Calu3 (cell line): ENCODE measurements at places on chromosomes 7 and 10.
A peak's percentile ranks its signal among the peaks of the same experiment; 100 is the strongest.

GRCh38 chr10:4219901-4220300, 434.9 kb upstream of the KLF6 start:
- no peaks in the 10 kb centered on the region for H3K27me3 ChIP-seq
- H3K4me3 ChIP-seq: no peak overlapping the region
- H3K36me3 ChIP-seq: no peaks in the 10 kb centered on the region

DNA sequence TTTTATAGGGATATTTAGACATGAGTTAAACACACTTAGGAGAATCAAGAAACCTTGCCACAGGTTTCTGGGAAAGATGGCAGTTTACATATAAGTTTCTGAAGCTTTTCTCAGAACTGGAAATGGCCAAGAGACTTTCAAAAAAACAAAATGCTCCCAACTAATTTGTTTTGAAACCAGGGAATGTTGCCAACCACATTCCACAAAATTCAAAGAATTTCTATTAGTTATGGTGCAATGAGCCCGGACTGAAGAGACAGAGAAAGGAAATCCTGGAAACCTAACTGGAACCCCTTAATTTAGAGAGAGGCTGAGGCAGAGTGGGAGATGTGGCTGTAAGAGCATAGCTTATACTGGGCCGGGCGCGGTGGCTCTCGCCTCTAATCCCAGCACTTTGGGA, 128.5 kb downstream of the PTEN start:
- H3K36me3 ChIP-seq: no peaks in the 10 kb centered on the region
- H3K27me3 ChIP-seq: no peaks in the 10 kb centered on the region
- no peaks in the 10 kb centered on the region for H3K4me1 ChIP-seq
- no peak for DNase-seq

GRCh38 chr7:134669845-134670373, 23.3 kb downstream of the BPGM start:
- DNase-seq: peak; percentile 76
- peak overlapping the region; percentile 85 for H3K27ac ChIP-seq
- no peaks in the 10 kb centered on the region for H3K36me3 ChIP-seq
- H3K4me3 ChIP-seq: peak overlapping the region; percentile 57

DNA sequence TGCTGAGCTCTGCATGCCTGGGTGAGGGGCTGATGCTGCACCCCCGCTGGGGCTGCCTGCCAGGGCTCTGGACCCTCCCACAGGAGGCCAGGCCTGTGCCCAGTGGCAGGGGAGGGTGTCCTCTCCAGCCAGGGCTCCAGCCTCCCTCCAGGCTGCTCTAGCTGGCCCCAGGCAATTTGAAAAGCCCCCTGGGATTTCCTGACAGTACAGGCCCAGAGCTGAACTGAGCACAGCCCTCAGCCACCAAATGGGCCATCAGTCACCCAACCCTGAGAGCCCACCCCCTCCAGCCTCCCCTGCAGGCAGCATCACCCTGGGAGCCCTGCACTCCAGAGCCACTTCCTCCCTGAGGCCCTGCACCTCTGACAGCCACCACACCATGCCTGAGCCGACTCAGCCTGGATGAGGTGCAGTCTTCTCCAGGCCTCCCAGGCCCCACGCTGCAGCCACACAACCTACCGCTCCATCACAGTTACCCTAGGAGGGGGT, 101.8 kb upstream of the RET start:
- H3K27me3 ChIP-seq: peaks cover 33% of the 10 kb centered on the region
- H3K4me3 ChIP-seq: no peak overlapping the region
- no peaks in the 10 kb centered on the region for H3K36me3 ChIP-seq
- H3K4me1 ChIP-seq: no peaks in the 10 kb centered on the region

DNA sequence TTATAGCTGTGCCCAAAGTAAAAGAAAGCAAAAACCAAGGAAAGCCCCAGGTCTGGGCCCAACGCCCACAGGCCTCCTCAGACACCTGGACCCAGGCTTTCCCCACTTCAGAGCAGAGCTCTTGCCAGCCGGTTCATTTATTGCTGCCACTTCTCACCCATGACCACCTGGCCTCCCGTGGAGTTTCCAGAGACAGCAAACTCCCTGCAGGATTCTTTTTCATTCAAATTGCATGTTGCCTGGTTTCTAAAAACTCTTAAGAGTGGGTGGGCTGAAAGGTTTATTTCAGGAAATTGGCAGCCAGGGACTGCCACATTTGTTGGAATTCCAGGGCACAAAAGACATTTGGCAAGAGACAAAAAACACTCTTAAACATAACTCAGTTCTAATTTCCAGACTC, 4.7 kb downstream of the VOPP1 start:
- DNase-seq: no peak
- peaks cover 66% of the 10 kb centered on the region for H3K4me1 ChIP-seq
- peaks cover 20% of the 10 kb centered on the region for H3K36me3 ChIP-seq
- no peak overlapping the region for H3K4me3 ChIP-seq
- no peak overlapping the region for H3K27ac ChIP-seq

DNA sequence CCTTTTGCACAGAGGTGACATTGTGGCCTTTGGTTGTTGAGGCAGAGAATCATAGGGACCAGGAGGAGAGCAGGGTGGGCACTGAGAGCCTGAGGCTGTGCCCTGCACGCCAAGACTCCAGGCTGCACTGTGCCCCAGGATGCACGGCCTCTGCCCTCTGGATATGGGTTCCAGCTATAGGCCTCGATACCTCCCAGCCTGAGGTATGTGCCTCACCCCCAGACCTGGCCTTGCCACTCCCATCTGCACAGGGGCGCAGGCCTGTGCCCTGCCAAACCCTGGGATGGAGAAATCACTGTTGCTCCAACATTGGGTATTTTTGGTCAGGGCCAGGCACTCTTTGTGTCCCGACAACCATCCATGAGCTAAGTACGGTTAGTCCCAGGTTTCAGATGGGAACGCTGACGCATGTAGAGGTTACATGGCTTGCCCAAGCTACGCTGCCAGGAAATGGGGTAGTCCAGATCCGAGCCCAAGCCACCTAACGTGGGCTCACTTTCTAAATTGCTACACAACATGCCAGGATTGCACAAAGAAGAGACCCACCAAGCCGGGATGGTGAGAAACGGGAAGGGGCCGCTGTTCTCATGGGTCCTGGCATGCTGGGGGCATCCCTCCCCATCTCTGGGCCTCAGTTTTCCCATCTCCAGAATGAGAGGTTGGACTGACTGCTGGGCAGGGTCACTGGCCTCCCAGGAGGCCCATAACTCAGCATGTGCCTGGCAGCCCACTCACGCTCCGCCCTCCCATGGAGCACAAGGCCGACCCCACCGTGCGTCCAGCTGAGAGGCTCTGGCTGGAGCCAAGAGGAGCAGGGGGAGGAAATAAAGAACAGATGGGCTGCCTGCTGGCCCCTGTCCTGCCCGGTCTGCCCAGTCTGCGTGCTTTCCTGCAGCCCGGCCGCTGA, 44.2 kb downstream of the ZCCHC24 start:
- peaks cover 32% of the 10 kb centered on the region for H3K27me3 ChIP-seq
- no peak overlapping the region for H3K4me3 ChIP-seq
- H3K4me1 ChIP-seq: peaks cover 15% of the 10 kb centered on the region
- no peaks in the 10 kb centered on the region for H3K36me3 ChIP-seq

GRCh38 chr7:78438433-78438832, 639.9 kb downstream of the PHTF2 start:
- H3K27ac ChIP-seq: no peak overlapping the region
- DNase-seq: no peak
- no peaks in the 10 kb centered on the region for H3K36me3 ChIP-seq
- H3K4me1 ChIP-seq: no peaks in the 10 kb centered on the region
- no peak overlapping the region for H3K4me3 ChIP-seq
- H3K27me3 ChIP-seq: peaks cover 12% of the 10 kb centered on the region

DNA sequence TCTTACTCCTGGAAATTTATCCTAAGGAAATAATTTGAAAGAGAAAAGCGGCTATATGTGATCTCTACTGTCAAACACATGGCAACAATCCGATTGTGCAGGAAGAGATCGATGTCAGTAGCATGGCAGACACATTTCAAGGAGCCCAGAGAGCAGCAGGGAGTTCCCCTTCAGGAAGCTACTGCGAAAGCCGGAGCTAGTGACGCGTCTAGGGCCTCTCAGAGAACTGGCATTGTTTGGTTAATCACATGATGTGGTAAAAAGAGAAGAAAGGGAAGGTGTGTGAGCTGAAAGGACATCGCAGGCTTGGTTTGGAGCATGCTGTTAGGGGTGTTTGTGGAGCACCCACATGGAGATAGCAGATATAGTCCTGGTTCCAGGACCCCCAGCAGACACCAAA, 74.9 kb downstream of the BEND7 start:
- peaks cover 8% of the 10 kb centered on the region for H3K4me1 ChIP-seq
- no peaks in the 10 kb centered on the region for H3K36me3 ChIP-seq
- H3K27me3 ChIP-seq: peaks cover 16% of the 10 kb centered on the region
- no peak overlapping the region for H3K27ac ChIP-seq
- DNase-seq: peak; percentile 15
- H3K4me3 ChIP-seq: no peak overlapping the region

- no peak for DNase-seq
- H3K27me3 ChIP-seq: peaks cover 64% of the 10 kb centered on the region
- H3K4me1 ChIP-seq: no peaks in the 10 kb centered on the region
- H3K27ac ChIP-seq: no peak overlapping the region
These were observed 5.4 kb downstream of the INMT start for GRCh38 chr7:30757342-30757692.

DNA sequence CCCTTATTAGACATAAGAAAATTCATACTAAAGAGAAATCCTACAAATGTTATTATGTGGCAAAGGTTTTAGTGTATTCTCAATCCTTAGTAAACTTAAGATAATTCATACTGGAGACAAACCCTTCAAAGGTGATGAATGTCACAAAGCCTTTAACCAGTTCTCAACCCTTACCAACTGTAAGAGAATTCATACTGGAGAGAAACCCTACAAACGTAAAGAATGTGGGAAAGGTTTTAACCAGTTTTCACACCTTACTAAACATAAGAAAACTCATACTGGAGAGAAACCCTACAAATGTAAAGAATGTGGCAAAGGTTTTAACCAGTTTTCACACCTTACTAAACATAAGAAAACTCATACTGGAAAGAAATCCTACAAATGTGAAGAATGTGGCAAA, 93.2 kb downstream of the ZNF680 start:
- H3K4me3 ChIP-seq: no peak overlapping the region
- DNase-seq: no peak
- H3K4me1 ChIP-seq: no peaks in the 10 kb centered on the region
- H3K27ac ChIP-seq: no peak overlapping the region
- H3K27me3 ChIP-seq: no peaks in the 10 kb centered on the region
- H3K36me3 ChIP-seq: no peaks in the 10 kb centered on the region

- no peak for DNase-seq
- H3K27me3 ChIP-seq: peaks cover 78% of the 10 kb centered on the region
- H3K4me3 ChIP-seq: no peak overlapping the region
- H3K36me3 ChIP-seq: no peaks in the 10 kb centered on the region
- H3K4me1 ChIP-seq: no peaks in the 10 kb centered on the region
These were observed 179.4 kb upstream of the INHBA start for GRCh38 chr7:41882256-41882655.

DNA sequence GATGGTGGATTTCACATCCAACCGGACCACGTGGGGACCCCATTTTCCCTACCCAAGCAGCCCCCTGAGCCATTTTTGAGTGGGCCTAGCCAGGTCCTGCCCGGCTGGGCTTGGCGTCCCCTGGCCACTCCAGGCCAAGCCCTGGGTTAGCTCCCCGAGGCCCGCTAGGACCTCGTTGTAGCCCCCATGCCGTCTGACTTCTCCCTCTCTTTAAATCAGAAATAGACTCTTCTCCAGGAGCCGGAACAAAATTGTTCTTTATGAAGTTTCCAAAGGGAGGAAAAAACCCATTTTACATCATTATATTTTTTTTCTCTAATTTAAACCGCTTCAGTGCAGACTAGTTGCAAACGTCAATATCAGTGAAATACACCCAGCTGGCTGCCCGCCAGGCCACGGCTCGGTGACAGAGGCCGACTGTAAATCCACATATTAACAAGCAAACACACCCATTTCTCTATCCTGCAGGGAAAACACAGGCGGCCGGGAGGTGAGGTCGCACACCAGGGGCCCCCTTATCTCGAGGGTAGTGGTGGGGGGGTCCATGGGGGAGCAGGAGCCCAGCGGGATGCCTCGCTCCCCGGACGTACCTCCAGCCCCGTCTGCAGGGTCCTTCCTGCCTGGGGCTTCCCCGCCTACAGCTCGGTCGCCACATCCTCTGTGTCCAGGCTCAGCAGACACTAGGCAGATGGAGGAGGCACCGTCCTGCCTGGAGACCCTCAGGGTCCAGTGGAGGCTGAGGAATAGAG, 72.7 kb downstream of the ELFN1 start:
- H3K36me3 ChIP-seq: peaks cover 25% of the 10 kb centered on the region
- DNase-seq: peak; percentile 82
- peaks cover 32% of the 10 kb centered on the region for H3K27me3 ChIP-seq
- peak overlapping the region; percentile 63 for H3K4me3 ChIP-seq

GRCh38 chr7:91519241-91520158, 255.3 kb downstream of the FZD1 start:
- H3K27me3 ChIP-seq: no peaks in the 10 kb centered on the region
- no peaks in the 10 kb centered on the region for H3K36me3 ChIP-seq
- H3K27ac ChIP-seq: no peak overlapping the region
- H3K4me3 ChIP-seq: no peak overlapping the region
- H3K4me1 ChIP-seq: no peaks in the 10 kb centered on the region
- DNase-seq: no peak

DNA sequence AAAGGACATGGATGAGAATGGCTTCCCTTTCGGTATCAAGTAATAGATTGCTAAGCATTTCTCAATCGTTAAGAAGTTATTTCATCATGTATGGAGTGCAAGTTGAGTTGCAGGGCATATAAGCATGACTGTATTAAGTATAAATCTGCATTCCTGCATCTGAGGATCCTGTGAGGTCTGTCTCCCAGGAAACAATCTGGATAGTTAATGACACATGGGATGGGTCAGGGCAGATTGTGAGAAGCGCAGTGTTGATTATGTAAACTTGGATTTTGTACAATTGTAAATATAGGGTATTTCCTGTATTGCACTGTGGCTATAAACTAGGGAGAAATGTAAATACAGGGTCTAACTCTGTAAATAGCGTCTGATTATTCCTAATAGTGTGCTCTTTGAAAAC, 102.6 kb downstream of the PLXDC2 start:
- H3K4me3 ChIP-seq: no peak overlapping the region
- H3K4me1 ChIP-seq: no peaks in the 10 kb centered on the region
- H3K27ac ChIP-seq: no peak overlapping the region
- no peak for DNase-seq
- H3K27me3 ChIP-seq: no peaks in the 10 kb centered on the region

- no peaks in the 10 kb centered on the region for H3K27me3 ChIP-seq
- peak overlapping the region; percentile 7 for H3K27ac ChIP-seq
- no peak for DNase-seq
- no peak overlapping the region for H3K4me3 ChIP-seq
- peaks cover 25% of the 10 kb centered on the region for H3K36me3 ChIP-seq
- H3K4me1 ChIP-seq: peaks cover 73% of the 10 kb centered on the region
These were observed 178.1 kb downstream of the AVL9 start for GRCh38 chr7:32673275-32673983.

GRCh38 chr10:78688901-78689583, 379.7 kb upstream of the ZMIZ1 start:
- DNase-seq: no peak
- H3K27ac ChIP-seq: no peak overlapping the region
- no peaks in the 10 kb centered on the region for H3K36me3 ChIP-seq
- peaks cover 17% of the 10 kb centered on the region for H3K4me1 ChIP-seq
- peaks cover 56% of the 10 kb centered on the region for H3K27me3 ChIP-seq

DNA sequence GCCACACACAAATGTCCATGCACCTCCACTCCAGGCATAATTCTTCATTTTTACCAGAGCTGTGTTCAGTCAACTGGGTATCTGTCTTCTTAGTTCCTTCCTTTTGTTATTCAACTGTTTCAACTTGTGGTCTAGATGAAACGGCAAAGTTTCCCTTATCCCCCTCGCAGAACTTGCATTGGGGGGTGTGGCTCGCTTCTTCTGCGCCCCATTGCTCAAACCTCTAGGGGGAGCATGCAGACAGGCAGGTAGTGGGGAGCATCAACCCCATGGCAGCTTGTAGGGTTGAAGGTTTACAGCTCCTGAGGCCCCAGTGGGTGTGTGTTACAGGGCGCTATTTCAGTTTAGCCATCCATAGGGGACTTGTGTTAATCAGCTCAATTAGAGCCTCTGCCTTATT, 38.3 kb upstream of the COBL start:
- H3K4me3 ChIP-seq: no peak overlapping the region
- no peak for DNase-seq
- H3K27me3 ChIP-seq: no peaks in the 10 kb centered on the region
